ENCODE measurements at places on chromosomes 11 and 22.

DNA sequence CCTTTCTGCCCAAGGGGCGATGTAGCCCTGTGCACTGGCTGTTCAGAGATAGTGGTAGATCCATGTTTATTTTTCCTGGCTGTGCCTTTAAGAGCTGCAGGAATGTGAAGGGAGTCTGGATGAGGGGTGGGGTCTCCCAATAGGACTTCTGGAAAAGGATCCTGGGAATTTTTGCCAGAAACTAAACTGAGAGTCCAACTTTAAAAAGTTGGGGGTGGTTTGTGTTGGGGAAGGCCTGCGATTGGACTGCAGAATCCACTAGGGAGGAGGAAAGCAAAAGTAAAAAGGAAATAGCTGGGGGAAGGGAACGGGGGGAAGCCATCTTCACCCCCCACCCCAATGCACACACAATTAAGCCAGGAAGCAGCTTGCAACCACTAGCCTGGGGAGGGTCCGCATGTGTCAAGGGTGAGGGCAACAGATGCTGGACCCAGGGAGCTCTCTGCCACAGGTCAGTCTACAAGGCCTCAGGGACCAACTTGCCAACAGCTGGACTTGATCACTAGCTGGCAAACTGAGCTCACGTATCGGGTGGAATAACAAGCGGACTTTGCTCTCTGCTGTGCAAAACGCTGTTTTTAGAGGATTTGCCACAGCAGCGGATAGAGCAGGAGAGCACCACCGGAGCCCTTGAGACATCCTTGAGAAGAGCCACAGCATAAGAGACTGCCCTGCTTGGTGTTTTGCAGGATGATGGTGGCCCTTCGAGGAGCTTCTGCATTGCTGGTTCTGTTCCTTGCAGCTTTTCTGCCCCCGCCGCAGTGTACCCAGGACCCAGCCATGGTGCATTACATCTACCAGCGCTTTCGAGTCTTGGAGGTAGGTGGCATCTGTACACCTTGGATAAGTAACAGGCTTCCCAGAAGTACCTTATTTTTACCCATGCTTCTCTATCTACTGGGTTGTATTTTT is at the start of gene OLFML1:
OLFML1 (plus strand) TSS at position 321 of the 912 bp plus-strand sequence; CDS start at position 691, 370 bp downstream.
- DNase-seq: no peak

GRCh38 chr11:106625566-106625965 is 392.7 kb downstream of the GUCY1A2 start:
- DNase-seq: no peak

DNA sequence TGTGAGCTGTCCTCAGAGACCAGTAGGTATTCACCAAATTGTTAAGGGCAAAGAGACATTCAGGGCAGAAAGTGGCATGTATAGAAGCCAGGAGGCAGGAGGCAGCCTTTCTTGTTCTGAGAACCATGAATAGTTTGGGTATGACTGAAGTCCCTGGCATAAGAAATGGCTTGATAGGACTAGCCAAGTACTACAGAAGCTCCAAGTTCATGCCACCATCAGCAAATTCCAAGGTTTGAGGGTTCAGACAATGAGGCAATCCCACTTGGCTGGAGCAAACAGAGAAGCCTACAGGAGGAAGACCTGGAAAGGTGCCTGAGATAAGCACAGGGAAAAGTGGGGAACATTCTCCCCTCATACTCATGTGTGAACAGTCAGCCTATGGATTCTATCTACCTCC is 25.8 kb downstream of the XRRA1 start:
- no peak for DNase-seq

DNA sequence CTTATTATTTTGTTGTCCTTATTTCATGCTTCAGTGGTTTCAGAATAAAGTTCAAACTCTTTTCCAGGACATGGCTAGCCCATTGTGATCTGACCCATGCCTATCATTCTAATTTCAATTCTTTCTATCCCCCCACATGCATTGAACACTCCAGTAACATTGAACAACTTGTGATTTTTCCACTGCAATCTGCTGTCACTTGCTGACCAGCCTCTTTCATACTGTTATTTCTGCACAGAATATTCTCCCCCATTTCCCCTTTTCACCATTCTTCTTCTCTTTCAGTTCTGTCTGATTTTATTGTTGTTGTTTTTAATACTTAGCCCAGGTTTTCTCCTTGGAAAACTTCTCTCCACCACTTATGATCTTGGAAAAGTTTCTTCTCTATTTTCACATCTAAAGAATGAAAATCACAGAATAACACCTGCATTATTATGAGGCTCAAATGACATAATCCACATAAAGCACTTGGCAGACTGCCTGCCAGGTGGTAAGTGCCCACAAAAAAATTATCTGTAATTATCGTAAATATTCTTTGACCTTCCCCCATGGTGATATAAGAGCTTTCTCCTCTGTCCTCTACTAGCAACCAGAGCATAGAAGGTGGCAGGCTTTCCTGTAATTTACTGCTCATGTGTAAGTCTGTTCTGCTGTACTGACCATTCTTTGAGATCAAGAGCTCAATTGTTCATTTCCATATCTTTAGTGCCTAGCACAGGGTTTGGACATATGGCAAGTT is 51.9 kb upstream of the EED start:
- no peak for DNase-seq

DNA sequence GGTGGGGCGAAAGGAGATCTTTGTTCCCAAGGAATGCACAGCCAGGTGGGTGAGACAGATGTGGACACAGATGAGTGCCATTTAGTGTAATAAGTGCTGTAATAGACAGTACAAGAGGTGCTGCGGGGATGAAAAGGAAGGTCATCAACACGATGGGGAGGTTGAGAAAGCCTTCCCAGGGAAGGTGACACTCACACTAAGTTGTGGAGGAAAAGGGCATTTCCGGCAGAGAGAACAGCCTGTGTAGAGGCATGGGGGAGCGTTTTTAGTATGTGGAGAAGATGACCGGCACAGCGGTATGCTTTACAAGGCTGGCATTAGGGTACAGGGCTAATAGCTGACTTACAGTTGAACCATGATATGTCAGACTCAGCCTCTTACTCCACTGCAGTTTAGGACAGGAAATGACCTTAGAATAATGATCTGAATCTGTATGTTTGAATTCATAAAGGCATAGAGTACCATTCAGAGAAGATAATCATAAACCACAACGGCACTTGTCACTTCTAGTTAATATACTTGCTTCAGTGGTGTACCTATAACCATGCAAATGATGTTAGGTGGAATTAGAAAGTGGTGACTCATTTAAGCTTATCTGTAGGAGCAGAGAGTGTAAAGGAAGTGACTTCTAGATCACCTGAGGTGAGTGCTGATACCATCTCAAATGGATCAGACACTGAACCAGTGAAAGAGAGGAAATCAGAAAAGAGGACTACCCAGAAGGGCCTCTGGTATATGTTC is 60.6 kb downstream of the FAM83F start:
- DNase-seq: no peak

DNA sequence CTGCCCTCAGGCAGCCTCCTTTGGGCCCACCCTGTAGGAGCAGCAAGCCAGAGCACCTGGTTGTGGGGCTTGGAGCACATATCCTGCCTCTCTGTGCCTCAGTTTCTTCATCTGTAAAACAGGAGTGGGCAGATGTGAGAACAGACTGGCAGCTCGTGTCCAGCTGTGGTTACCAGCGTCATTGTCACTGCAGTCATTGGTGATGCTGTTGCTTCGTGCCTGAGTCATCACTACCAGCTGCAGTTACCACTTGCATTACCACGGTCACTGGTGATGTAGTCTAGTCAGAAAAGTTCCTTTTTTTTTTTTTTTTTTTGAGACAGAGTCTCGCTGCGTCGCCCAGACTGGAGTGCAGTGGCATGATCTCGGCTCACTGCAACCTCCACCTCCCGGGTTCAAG is 20.4 kb downstream of the RSPH14 start:
- DNase-seq: no peak
